ENCODE measurements at places on chromosomes 4 and X. TPM values are rescaled to one million over a fixed set of nuclear protein-coding genes. Genes with fewer than 3 reads are reported as not detected.
A peak's percentile ranks its signal among the peaks of the same experiment; 100 is the strongest.

DNA sequence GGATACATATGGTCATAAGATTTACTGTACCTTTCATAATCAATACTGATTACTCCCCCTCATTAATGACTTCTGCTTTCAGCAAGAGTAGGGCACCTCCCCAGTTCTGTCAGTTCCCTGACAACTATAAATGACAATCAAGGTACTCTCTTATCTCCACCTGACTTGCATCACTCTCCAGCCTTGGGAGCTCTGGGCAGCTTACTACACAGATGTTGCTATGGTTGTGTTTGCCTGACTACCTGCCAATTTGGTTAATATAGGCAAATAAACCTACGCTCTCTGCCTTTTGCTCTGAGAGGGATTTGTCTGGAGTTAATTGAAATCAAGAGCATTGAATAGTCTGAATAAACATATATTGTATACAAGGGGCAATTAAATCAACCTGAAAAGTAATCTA, 22.8 kb upstream of the MAP7D3 start:
- ATAC-seq = no peak

- ATAC-seq = no peak
Measured at GRCh38 chrX:83934220-83934619, 73.3 kb downstream of the CYLC1 start.

GRCh38 chrX:138946926-138947325, 235.4 kb upstream of the FGF13 start:
- ATAC-seq = no peak

DNA sequence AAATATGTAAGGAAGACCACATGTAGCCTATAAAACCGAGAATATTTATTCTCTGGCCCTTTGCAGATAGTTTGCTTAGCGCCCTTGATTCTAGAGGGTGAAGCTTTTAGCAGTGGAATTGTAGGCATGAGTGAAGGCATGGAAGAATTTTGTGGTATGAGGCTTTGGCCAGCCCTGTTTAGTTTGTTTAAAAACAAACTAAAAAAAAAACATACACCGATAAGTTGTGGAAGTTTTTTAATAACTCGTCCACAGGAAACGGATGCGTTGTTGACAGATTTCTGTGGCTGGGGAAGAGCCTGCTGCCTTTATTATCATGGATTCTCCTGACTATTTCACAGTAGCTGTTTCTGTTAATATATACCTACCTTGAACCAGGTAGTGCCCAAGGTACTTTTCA, 194.7 kb upstream of the LNX1 start:
- ATAC-seq = no peak

- ATAC-seq = peak; percentile 84
Measured at GRCh38 chr4:77156533-77156911, 485 bp upstream of the CCNG2 start.

DNA sequence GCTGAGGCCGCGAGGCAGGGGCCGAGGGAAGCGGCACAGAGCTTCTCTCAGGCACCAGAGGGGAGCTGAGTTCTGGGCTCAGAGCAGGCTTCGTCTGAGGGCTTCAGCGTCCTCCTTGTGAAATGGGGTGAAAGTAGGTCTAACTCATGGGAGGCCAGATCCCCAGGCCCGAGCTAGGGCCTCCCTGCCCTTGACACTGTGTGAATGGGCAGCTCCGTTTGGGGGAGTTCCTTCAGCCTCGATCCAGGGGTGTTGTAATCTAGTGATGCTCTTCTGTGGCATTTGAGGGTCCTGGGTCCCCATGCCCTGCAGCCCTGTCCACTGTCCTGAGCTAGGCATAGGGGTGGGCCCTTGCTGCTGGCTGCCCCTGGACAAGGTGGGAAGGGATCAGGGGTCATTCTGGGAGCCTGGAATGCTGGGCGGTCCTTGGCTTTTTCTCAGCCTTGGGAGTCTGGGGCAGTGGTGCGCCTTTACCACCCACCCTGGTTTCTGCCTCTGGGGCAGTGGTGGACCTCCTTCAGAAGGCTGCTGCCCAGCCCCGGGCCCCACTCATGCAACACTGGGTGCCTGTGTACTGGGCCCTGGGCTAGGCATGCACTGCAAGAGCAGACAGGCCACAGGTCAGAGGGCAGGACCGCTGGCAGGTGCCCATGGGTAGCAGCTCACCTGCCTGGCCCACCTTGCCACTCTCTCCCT, 4.1 kb downstream of the SH3BP2 start:
- no peak for ATAC-seq

DNA sequence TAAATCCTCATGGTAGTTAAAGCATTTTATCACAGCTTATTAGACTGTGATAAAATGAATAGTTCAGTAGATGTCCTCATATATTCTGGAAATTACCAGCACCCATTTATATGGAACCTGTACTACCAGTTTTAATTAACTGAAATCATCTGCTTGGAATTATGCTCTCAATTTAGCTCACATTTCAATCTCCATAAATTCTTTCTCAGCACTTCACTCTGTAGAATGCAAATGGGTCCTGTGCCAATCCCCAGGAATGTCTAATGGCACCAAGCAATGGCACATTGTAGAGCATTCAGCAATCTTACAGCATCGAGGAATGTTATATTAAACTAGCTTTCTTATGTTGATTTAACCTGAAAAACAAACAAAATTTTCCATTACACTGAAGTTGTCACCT, 355.1 kb downstream of the PDHA2 start:
- no peak for ATAC-seq

GRCh38 chr4:93416344-93417128, 412.0 kb upstream of the ATOH1 start:
- peak; percentile 72 for ATAC-seq

The UGT2B15 gene
- total RNA-seq = 0.15 TPM

The CAPN6 gene
- total RNA-seq = 0.33 TPM

The EPGN gene
- not detected for total RNA-seq

The CXorf49 gene
- total RNA-seq = not detected

The GABRE gene
- total RNA-seq = 12.5 TPM

The CXCL5 gene
- total RNA-seq = 0.14 TPM

The GLRA2 gene
- 0.52 TPM for total RNA-seq

The TGIF2LX gene
- not detected for total RNA-seq

The FAM184B gene
- total RNA-seq = 1.1 TPM
